ENCODE measurements at places on chromosomes 4 and X.

DNA sequence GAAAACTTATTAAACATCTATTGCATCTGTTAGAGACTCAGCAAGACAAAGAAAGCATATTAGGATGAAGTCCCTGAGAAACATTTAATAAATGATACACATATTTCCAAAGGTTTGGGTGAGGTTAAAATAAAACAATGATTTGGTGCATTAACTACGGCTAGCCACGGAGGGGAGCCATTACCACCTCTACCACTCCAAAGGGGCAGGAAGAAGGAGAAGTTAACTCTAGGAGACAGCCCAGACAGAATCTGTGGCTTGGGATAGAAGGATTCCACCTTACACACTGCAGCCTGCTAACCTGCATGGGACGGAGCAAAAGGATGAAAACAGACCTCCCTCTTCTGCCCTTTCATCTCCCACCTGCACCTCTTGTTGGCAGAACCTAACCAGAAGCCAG is 189.1 kb upstream of the C1QTNF7 start:
- DNase-seq = peak; percentile 29

GRCh38 chr4:168361365-168362024 is 42.9 kb upstream of the DDX60 start:
- no peak for DNase-seq

- no peak for DNase-seq
These were observed 79.8 kb downstream of the SPANXN3 start for GRCh38 chrX:143437439-143437838.

GRCh38 chrX:153876112-153876491 is 9.9 kb downstream of the L1CAM start:
- no peak for DNase-seq
